ENCODE measurements at places on chromosomes 5 and 9.

DNA sequence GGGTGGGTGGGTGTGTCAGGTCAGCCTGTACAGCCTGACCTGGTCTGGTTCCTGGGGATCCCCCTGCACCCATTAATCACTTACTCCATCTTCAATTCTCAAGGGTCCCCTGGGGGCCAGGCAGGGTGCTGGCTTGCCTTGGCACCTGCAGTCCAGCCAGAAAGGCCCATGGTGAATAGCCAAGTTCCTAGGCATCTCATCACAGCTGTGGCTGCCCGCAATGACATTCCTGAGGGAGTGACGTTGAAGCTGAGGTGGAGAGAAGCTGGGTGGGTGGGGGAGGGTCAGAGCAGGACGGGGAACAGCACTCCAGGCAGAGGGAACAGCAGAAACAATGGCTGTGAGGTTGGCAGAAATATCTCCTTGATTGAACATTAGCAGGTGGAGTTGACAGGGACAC lies 10.6 kb downstream of the HMCN2 start:
- H3K4me3 ChIP-seq, result no peak overlapping the region
- H3K27me3 ChIP-seq, result no peaks in the 10 kb centered on the region
- H3K27ac ChIP-seq, result no peak overlapping the region
- DNase-seq, result no peak

- no peak overlapping the region for H3K4me3 ChIP-seq
- H3K27me3 ChIP-seq, result no peaks in the 10 kb centered on the region
- H3K36me3 ChIP-seq, result no peaks in the 10 kb centered on the region
- peaks cover 7% of the 10 kb centered on the region for H3K4me1 ChIP-seq
Measured at GRCh38 chr5:56518820-56519219, 285.7 kb upstream of the ANKRD55 start.

DNA sequence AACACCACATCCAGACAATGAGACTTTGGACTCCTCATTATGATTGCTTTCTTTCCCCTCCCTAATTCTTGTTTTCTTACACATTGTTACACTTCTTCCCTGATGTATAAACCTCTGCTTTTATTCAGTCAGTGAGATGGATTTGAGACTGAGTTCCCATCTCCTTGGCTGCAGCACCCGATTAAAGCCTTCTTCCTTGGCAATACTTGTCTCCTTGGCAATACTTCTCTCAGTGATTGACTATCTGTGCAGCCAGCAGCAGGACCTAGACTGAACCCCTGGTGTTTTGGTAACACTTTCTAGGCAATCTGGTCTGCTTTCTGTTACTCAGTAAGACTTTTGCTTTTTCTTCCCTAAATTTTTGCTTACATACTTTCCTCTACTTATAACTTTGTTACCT lies 492.8 kb upstream of the SMC2 start:
- DNase-seq, result no peak

GRCh38 chr5:77170-77501 lies 14.8 kb upstream of the PLEKHG4B start:
- no peak for DNase-seq
- no peak overlapping the region for H3K27ac ChIP-seq
- H3K27me3 ChIP-seq, result no peaks in the 10 kb centered on the region
- H3K4me1 ChIP-seq, result peaks cover 19% of the 10 kb centered on the region

DNA sequence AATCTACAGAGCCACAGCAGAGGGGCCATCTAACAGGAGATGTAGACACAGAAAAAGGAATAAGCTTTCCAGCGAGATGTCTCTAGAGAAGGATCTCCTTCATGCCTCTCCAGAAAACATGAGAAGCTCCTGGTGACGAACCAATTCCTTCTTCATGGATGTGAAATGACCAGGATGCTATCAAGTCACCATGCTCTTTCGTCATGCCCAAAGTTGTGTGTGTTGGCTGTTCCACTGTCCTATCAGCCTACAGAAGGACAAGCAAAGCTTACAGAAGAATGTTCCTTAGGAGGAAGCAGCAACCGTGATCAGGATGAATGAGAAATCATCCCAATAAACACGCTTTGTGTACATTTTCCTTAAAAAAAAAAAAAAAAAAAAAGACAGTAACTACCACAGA lies 54.4 kb downstream of the ALDH7A1 start:
- DNase-seq, result no peak
- H3K27ac ChIP-seq, result no peak overlapping the region
- H3K36me3 ChIP-seq, result no peaks in the 10 kb centered on the region
- no peaks in the 10 kb centered on the region for H3K27me3 ChIP-seq
- 0 out of 2 replicates have a peak, but pooled peaks cover 3% of the 10 kb centered on the region for H3K4me1 ChIP-seq

DNA sequence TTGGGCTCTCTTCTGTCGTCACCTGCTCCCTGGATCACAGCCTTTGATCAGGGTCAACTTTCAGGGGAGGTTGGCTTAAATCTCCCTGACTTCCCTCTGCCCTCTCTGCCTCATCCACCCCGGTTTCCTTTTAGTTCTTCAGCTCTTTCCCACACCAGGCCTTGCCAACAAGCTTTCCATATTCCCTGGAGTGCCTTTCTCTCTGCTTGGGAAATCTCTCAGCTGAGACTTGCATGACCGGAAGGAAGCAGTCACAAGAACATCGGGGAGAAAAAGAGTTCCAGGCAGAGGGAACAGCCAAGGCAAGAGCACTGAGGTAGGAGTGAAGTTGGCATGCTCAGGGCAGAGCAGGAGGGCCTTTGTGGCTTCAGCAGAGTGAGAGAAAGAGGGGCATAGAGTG lies 88.4 kb upstream of the HSPA9 start:
- DNase-seq, result no peak
- H3K27me3 ChIP-seq, result no peaks in the 10 kb centered on the region
- no peak overlapping the region for H3K27ac ChIP-seq
- no peaks in the 10 kb centered on the region for H3K36me3 ChIP-seq
- H3K4me3 ChIP-seq, result no peak overlapping the region

DNA sequence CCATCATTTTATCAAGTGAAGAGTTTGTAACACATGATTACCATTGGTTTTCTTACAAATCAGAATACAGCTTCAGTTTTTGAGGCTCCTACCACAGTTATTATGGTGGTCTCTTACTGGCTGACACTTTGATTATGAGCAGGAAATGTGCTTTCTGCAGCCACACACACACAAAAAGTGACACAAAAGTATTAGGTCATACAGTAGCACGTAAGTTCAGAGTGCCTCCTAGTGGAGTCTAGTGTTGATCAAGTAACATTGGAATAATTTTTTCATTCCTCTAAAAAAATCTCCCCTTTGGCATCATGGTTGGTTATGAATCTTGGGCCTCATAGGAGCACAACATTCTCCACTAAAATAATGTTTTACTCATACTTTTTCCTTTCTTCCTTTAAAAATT lies 37.6 kb downstream of the PAM start:
- no peak for DNase-seq
- no peak overlapping the region for H3K4me3 ChIP-seq

DNA sequence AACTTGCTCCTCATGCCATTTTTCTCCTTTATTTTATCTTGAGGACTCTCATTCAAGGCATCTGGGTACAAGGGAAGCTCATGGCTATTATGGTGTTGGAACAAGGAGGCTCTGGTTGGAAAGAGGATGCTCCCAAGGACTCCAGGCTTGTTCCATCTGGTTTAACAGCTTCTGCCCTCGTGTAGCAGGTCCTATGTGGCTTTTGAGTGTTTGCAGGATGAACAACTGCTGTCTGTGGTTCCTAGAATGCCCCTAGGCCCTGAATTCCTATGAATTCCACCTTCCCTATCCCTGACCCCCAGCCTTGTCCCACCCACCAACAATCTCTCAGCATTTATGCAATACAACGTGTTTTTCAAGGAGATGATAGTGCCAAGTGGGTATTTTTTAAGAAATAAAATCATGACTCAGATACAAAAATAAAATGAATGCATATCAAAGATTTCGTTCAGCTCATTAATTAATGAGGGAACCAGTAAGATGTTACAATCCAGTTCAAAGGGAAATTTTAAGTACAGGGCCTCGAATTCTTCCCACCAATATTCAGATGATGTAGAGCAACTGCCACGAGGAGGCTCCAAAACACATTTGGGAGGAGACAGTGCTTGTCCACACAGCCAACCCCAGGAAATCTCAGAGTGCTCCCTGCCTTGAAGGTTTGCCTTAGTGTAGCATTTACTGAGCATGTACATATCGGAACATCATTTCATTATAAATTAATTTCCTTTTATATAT lies 182.0 kb downstream of the MUSK start:
- no peak overlapping the region for H3K4me3 ChIP-seq
- no peak for DNase-seq
- H3K27me3 ChIP-seq, result no peaks in the 10 kb centered on the region
- no peaks in the 10 kb centered on the region for H3K36me3 ChIP-seq
- no peak overlapping the region for H3K27ac ChIP-seq

DNA sequence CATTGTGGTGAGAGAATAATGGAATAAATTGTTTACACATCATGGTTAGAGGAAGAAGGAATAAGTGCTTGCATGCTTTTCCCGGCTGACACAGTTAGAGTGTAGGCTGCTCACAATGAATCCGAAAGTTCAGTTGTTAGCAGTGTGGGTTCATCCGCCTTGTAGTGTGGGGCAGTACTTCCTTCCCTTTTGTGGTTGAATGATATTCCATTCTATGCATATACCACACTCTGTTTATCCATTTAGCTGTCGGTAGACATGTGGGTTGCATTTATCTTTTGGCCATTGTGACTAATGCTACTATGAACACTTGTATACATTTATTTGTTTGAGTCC lies 84.0 kb downstream of the COL5A1 start:
- no peaks in the 10 kb centered on the region for H3K4me1 ChIP-seq
- no peak overlapping the region for H3K27ac ChIP-seq
- H3K36me3 ChIP-seq, result no peaks in the 10 kb centered on the region
- DNase-seq, result no peak

GRCh38 chr5:151449839-151450238 lies 2.4 kb downstream of the SLC36A1 start:
- no peaks in the 10 kb centered on the region for H3K36me3 ChIP-seq
- H3K4me3 ChIP-seq, result peak overlapping the region; percentile 81
- DNase-seq, result no peak
- no peaks in the 10 kb centered on the region for H3K27me3 ChIP-seq

DNA sequence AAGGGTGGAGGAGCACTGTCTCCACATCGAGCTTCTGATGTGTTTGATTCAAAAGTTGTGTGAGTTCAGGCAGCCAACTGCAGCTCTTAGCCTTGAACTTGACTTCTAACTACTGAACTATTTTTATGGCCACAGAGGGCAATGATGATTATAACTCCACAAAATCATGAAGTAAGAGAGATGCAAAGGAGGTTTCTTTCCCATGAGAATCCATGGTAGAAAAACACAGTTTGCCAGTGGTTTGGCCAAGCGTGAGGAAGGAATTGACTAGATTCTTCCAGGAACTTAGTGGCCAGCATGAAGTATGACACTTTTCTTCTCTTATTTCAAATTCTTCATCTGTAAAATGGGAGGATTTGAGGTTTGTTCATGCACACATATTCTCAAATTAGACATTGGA lies 43.2 kb downstream of the PAPPA start:
- H3K4me3 ChIP-seq, result no peak overlapping the region
- no peak overlapping the region for H3K27ac ChIP-seq
- H3K4me1 ChIP-seq, result no peaks in the 10 kb centered on the region
- no peaks in the 10 kb centered on the region for H3K36me3 ChIP-seq
- DNase-seq, result no peak

- H3K27ac ChIP-seq, result no peak overlapping the region
- H3K4me1 ChIP-seq, result peaks cover 7% of the 10 kb centered on the region
- DNase-seq, result no peak
- no peak overlapping the region for H3K4me3 ChIP-seq
Measured at GRCh38 chr9:95305770-95306492, 11.6 kb downstream of the FANCC start.

GRCh38 chr9:110472111-110472510 lies 107.4 kb downstream of the SVEP1 start:
- no peaks in the 10 kb centered on the region for H3K27me3 ChIP-seq
- no peak overlapping the region for H3K4me3 ChIP-seq
- peaks cover 4% of the 10 kb centered on the region for H3K4me1 ChIP-seq
- H3K36me3 ChIP-seq, result no peaks in the 10 kb centered on the region
- H3K27ac ChIP-seq, result no peak overlapping the region

- H3K27ac ChIP-seq, result peak overlapping the region; percentile 88
- no peaks in the 10 kb centered on the region for H3K27me3 ChIP-seq
- H3K4me1 ChIP-seq, result peaks cover 20% of the 10 kb centered on the region
- DNase-seq, result no peak
- peak overlapping the region; percentile 87 for H3K4me3 ChIP-seq
Measured at GRCh38 chr5:177592905-177593304, 902 bp downstream of the TMED9 start.

GRCh38 chr5:89524785-89525184 lies 641.8 kb upstream of the MEF2C start:
- no peaks in the 10 kb centered on the region for H3K36me3 ChIP-seq
- DNase-seq, result no peak
- H3K27ac ChIP-seq, result no peak overlapping the region
- H3K4me3 ChIP-seq, result no peak overlapping the region

DNA sequence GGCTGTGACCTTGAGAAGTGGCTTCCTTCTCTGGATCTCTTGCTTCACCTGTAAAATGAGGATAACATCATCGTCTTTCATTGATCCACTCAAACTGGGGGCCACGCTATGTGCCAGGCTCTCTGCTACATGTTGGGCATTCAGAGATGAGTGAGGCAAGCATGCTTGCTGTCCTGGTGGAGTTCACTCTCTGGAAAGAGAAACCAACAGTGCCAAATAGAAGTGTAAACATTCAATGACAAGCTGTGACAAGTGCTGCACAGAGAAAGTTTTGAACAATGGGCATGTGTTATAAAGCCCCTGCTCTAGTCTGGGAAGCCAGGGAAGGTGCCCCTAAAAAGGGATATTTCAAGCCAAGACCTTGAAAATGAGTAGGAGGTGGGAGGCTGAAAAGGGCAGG lies 50.9 kb upstream of the AFAP1L1 start:
- H3K36me3 ChIP-seq, result no peaks in the 10 kb centered on the region
- no peak overlapping the region for H3K27ac ChIP-seq
- no peak for DNase-seq
- no peak overlapping the region for H3K4me3 ChIP-seq
- H3K27me3 ChIP-seq, result no peaks in the 10 kb centered on the region

DNA sequence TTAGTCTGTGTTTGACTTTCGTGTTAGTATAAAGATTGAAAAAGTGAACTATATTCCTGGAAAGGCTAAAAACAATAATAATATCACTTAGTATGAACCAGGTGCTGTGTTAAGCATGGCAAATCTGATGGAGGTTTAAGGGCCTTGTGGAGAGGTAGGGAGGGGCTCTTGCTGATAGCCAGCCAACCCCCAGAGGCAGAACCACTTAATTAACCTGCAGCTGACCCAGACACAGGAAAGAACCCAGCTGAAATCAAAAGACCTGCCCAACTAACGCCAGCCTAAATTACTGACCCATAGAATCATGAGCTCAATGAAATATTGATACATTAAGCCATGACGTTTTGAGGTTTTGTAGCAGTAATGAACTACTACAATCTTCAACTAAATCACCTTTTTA lies 28.3 kb upstream of the TAF1L start:
- H3K36me3 ChIP-seq, result no peaks in the 10 kb centered on the region
- DNase-seq, result no peak
- H3K4me1 ChIP-seq, result no peaks in the 10 kb centered on the region
- H3K27ac ChIP-seq, result no peak overlapping the region
- H3K27me3 ChIP-seq, result no peaks in the 10 kb centered on the region

DNA sequence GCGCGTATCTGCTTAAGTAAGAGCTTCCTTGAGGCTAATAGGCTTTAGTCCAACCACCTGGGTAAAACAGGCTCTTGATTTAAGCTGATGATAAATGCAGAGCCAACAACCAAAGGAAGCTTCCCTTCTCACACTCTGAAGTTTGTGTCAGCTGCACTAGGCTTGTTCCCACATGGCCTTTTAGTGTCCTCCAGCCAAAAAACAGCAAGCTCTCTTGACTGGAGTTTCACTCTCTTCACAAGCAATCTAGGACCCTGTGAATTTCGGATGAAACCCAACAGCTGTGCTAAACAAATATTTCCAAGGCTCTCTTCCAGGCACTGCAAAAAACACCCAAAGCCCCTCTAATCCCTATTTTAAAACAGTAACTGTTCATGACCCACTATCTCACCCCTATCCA lies 63.9 kb downstream of the SAXO1 start:
- no peaks in the 10 kb centered on the region for H3K36me3 ChIP-seq
- no peak overlapping the region for H3K27ac ChIP-seq
- H3K4me3 ChIP-seq, result no peak overlapping the region
- no peaks in the 10 kb centered on the region for H3K27me3 ChIP-seq
- DNase-seq, result no peak

Measured in Caco-2 (cell line).